A549 (cell line): ENCODE measurements at places on chromosomes 13 and 19.

DNA sequence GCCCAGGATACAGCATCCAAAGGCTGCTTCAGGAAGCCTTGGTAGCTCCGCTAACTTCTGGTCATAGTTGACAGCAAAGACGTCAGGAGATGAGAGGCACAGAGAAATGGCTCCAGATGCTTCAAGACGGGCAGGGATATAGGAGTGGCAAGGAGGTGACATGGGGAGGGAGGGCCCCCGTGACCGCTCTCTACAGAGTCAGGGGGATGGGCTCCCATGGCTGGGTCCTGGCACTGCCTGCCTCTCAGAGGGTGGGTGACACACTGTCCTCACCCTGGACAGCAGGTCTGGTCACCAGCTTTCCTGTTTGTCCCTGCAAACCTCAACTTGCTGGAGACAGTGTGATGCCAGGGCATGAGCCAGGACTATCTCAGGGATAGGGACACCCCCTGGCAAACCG, 10.3 kb upstream of the ZNF14 start:
- no peak for DNase-seq

DNA sequence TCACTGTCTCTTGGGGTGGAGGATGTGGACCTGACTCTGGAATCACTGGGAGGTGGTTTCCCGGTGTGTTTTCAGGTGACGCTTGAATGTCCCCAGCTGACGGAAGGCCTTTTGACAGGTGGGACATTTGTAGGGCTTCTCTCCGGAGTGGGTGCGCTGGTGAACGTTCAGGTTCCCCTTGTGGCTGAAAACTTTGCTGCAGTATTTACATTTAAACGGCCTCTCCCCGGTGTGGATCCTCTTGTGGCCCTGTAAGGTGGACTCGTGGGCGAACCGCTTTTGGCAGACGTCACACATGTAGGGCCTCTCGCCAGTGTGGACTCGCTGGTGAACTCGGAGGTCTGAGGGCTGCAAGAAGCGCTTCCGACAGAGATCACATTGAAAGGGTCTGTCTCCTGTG, 7.8 kb downstream of the ZSCAN5B start:
- DNase-seq = no peak

- DNase-seq = no peak
These were observed 523 bp downstream of the ELAVL1 start for GRCh38 chr19:8004723-8005513.

DNA sequence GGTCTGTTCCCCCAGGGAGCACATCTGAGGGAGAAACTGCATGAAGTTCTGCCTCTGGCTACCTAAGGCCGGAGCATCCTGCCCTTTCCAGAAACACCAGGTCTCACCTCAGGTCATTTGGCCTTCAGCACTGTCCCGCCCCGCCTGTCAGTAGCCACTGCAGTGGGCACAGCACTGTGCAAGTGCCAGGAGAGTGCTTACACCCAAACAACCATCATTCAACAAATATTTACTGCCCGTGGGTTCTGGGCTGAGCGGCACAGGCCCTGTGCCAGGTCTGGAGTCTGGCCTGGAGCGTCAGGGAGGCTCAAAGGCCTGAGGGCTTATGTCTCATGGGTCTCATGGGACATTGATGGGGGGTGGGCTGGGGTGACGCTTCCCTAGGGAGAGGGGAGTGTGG, 2.8 kb downstream of the USF2 start:
- DNase-seq = no peak

- DNase-seq = no peak
These were observed 110.0 kb upstream of the PABPC3 start for GRCh38 chr13:24985896-24986295.

GRCh38 chr19:17946965-17947784, 14.4 kb downstream of the CCDC124 start:
- DNase-seq = no peak

- peak; percentile 73 for DNase-seq
These were observed 472.7 kb upstream of the NBEA start for GRCh38 chr13:34469196-34469986.

GRCh38 chr19:49132974-49133609, 13.7 kb downstream of the PPFIA3 start:
- DNase-seq = no peak

DNA sequence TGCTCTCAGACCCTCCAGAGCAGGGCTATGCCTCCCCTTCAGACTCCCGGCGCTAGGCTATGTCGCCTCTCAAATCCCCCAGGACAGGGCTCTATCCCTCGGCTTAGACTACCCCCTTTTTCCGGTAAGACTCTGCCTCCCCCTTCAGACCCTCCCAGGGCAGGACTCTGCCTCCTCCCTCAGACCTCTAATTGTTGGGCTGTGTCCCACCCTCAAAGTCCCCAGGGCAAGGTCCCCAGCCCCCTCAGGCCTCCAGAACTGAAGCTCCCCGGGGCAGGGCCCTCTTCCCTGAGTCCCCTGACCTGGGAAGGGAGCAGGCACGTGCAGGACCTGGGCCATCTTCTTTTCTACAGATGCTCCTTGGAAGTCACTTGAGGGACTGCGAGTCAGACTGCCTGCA, 3.2 kb downstream of the KANK2 start:
- DNase-seq = no peak

DNA sequence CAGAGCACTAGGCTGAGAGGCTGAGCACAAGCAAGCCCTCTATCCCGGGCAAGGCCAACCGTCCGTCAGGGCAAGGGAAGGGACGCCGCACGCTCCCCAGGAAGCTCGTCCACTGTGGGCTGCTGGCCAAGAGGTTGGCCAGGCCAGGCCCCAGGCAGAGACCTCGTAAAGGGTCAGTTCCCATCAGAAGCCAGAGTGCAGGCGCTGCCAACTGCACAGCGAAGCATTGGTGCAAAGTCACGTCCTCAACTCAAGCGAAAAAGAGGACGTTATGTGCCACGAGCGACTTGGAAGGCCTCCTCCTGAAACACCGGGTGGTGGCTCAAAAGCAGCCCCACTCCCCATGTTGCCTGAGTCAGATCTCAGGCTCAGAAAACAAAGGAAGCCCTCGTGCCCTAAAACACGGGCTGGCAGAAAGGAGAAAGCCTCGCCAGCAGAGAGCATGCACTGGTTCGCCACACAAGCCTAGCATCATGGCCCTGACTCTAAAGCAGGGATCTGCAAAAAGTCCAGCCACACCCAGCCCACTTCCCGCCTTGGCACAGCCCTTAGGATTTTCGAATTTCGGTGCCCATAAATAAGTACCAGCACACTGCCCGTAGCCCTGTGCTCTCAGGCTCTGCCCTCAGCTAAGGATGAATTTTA, 4.7 kb downstream of the AKAP8 start:
- DNase-seq = no peak

DNA sequence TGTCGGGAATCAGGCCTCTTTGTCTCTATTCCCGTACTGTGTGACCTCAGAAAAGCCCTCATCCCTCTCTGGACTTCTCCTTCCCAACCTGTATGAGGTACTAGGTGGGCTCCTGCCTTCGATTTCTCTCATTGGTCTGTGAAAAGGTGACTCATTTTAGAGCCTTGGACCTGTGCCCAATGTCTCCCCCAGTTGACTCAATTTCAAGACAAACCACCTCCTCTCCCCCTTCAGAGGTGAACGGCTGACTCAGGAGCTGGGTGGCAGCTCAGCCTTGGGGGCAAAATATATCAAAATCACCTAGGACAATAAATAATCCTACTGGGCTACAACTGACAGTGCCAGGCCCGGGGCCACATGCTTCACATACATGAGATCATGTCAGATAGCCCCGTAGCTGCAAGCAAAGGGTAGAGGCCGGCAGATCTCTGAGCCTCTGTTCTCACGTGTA, 630 bp downstream of the COQ8B start:
- DNase-seq = peak; percentile 93

DNA sequence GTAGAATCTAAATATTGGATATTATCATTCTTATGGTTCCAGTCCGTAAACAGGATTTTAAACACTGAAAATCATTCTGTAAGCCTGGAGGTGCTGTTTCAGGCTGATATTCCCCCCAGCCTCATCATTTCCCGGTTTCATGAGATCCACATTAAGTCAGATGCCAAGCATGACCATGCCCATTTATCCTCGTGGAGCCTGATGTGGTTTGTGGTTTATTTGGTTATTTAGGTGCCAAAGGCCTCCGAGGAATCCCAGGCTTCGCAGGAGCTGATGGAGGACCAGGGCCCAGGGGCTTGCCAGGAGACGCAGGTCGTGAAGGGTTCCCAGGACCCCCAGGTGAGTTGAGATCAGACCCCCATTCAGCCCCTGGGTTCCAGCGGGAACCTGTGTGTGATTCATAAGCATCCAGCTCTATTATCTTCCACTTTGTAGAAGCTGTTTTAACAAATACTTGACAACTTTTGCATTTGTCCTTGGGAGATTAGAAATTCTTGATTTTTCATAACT, 92.5 kb downstream of the RAB20 start:
- DNase-seq = no peak

GRCh38 chr13:88196106-88196505, 524.9 kb downstream of the SLITRK5 start:
- DNase-seq = peak; percentile 0

- DNase-seq = no peak
These were observed 11.1 kb upstream of the GTF2F2 start for GRCh38 chr13:45109102-45109720.

DNA sequence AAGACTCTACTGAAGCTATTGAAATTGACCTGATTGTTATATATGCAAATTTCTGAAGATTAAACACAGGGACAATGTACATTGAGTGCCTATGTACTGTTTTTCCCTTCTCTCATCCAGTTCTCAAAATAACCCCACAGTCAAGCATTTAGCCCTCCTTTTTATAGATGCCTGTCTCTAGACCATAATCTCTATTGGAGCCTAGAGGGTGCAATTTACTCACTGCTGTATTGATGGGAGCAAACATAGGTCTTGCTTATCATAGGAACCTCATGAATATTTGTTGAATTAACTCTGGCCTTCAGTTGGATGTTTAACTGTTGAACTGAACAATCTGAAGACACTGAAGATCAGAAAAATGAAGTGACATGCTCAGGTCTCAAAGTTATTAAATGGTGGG, 183.0 kb downstream of the RFC3 start:
- no peak for DNase-seq

DNA sequence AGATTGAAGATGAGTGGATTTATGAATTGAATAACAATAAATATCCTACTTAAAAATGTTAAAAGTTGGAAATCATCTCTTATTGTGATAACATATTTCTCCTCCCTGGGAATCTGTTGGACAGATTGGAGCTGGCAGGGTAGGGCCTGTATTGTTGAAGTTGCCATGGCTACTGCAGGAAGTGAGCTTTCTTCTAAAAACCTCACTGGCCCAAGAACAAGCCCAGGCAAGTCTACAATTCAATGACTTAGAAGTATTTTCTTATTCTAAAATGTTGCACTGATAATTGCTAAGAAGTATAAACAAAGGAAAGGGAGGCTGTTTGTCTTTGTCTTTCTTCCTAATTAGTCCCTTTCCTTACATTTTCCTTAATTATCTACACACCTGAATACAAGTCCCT, 112.1 kb downstream of the DLEU7 start:
- no peak for DNase-seq

- peak; percentile 29 for DNase-seq
These were observed 61.6 kb downstream of the LRCH1 start for GRCh38 chr13:46614582-46614981.

DNA sequence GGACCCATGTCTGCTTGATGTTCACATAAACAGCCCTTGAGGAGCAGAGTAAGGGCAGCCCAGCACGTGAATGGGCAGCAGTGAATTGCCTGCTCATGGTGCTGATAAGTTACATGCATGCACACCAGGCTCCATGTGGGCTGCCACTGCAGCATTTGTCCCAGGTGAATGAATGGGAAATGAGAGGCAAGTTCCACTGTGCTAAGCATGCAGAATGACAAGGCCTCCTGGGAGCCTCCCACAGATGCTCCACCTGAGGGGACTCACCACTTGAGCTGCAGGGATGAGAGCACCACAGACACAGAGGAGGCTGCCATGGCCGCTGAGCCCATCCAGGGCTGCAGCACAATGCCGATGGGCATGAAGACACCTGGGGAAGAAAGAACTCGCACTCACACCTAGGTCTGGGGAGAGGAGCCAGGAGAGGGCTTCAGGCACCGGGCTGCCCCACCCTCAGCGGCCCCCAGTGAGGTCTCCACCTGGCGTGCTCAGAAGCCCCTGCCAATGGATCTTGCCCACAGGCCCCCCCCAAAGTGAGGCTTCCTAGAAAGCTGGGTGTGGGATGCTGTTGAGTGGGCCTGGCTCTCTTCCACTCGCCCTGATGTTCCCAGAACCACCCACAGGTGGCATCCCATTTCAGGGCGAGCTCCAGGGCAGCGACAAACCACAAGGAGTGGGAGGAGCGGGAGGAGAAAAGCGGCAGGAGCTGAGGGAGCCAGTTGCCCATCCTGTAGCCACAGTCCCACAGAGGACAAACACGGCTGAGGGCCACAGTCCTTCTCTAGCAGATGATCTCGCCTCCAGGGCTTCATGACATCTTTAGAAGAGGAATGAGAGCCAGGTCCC, 73.8 kb downstream of the CCDC70 start:
- DNase-seq = peak; percentile 35

- peak; percentile 20 for DNase-seq
These were observed 505 bp downstream of the ZSWIM4 start for GRCh38 chr19:13795595-13796300.

DNA sequence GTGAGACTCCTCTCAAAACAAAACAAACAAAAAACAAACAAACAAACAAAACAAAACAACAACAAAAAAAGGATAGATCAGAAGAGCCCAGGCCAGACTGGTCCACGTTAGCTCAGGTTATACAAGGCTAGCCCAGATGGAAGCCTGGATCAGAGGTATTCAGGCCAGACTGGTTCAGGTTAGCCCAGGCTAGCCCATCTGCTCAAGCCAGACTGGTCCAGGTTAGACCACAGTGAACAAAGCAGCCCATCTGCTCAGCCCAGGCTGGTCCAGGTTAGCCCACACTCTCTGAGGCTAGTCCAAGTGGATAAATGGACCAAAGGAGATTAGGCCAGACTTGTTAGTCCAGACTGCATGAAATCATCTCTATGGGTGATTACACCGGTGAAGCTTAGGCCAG, 41.2 kb downstream of the CCL25 start:
- no peak for DNase-seq
